ENCODE measurements at places on chromosomes 12 and 14.
A peak's percentile ranks its signal among the peaks of the same experiment; 100 is the strongest.

GRCh38 chr12:53652366-53652765, 23.5 kb downstream of the ATP5MC2 start:
- ATAC-seq = no peak

- ATAC-seq = no peak
Observed at GRCh38 chr12:79935624-79936345, 888 bp upstream of the PPP1R12A start.

- ATAC-seq = no peak
Observed at GRCh38 chr12:31466768-31467167, 124.2 kb downstream of the DENND5B start.

GRCh38 chr14:74786796-74787315, 23.7 kb downstream of the YLPM1 start:
- no peak for ATAC-seq

- no peak for ATAC-seq
Observed at GRCh38 chr12:26987634-26988424, 26.4 kb downstream of the TM7SF3 start.

DNA sequence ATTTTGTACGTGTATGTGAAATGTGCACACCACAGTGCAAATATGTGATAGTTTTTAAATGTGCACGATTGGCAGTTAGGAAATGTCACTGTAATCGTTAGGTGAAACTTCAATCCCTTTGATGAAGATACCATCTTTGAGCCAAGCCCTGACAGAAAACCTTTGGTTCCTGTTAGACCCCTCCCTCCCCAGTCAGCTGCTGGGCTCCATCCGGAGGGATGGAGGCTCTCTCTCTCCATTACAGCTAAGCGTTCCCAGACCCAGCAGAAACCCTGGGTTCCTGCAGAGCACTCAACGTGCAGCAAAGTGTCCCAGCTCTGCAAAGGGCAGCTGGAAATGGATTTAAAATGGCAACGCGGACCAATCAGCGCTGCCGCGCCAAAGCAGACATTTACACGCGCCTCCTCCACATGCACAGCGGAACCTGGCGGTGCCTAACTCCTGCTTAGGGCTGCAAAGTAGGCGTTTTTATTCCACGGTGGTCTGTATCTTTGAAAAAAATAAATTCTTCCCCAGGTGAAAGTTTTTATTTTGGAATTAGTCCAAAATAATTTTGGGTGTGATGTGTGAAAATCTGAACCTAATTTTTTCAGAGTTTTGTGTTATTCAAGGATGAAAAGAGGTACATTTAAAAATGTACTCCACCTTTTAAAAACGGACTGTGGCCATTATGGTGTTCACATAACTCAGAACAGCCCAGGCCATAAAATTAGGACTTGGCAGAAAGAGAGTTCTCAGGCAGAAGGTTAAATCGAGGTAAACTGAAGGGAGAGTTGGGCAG, 1.4 kb upstream of the HMGA2 start:
- no peak for ATAC-seq

DNA sequence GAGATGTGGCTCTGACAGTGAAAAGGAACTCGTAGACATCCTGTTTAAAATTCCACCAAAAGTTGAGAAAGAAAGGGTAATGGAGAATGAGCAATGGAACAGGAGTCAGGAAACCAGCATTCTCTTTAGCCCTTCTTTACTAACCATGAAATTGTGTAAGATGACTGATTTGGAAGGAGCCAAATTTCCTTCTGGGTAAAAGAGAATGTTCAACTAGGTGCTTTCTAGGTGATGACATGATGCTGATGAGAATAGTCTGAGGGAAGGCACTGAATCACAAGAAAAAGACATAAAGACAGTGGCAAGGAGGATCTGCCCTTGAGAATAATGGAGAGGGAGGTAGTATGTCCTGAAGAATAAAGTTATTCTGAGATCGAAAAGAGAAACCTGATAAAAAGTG, 2.2 kb downstream of the TSHR start:
- ATAC-seq = no peak

GRCh38 chr14:73753124-73753886, 39.1 kb upstream of the PNMA1 start:
- peak; percentile 10 for ATAC-seq

DNA sequence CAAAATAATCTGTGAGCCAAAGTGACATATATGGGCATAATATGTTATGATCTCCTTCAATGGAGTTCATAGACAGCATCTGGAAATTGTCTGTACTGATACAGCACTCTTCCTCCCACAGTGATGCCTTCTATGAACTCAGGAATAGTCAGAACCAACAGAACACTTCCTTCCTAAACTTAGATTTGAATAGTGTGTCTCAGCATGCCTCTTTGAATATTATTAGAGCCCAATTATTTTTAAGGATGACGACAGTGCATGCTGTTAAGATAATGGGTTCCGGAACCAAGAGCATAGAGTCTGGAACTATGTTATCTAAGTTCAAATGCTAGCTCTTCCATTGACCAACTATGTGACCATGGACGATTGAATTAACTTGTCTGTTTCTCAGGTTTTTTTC, 386.6 kb upstream of the PRICKLE1 start:
- ATAC-seq = no peak

DNA sequence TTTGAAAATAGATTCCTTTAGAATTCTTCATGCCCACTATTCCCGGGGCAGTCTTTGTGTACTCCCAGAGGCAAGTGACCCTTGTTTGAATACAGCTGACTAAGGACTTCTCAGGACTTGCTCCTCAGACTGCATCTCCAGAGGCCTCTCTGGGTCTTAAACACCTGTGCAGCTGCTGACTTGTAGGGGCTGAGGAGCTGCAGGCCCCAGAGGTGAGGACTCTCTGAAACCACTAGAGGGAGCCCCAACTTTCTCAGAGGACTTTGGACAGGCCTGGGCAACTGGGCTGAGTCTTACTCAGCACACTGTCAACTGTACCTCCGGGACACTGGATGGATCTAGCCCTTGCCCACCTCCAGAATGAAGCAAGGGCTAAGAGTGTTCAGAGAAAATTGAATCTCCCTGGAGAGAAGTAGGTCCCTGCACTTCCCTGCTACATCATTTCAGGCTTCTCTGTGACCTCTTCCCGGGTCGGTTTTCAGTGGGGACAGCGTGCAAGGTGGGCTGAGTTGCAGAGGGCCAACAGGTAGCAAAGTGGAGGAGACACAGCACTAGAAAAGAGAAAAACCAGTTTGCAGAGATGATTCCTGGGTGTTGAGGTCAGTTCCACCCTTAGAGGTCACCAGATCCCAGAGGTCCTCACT, 164.6 kb downstream of the TMEM117 start:
- no peak for ATAC-seq

GRCh38 chr14:83913476-83913875, 1616.5 kb upstream of the FLRT2 start:
- ATAC-seq = no peak

GRCh38 chr14:93543766-93544165, 113.0 kb downstream of the UNC79 start:
- ATAC-seq = peak; percentile 20

DNA sequence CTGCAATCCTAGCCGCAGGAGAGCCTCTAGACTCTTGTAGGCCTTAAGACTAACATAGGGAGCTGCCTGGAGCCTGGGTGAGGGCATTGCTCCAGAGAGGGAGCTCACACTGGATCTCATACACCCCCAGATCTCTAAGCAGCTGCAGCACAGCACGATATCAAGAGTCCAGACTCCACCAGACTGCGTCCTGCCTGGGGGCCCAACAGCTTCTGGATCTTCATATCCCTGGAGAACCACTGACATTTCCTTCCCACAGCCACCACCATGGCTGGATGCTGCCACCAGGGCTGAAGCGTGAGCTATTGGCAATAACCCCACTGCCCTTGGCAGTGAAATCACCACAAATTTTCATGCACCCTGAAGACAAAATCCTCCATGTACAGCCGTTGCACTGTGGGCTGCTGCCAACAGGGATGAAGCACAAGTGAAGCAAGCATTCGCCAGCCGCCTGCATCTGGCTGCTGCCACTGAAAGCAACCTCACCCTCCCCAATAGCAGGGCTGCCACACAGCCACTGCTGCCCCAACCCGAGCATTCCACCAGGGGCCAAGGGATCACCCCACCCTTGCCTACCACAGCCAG, 28.2 kb downstream of the CACNA2D4 start:
- ATAC-seq = no peak

GRCh38 chr12:43730283-43730682, 28.3 kb downstream of the PUS7L start:
- no peak for ATAC-seq

DNA sequence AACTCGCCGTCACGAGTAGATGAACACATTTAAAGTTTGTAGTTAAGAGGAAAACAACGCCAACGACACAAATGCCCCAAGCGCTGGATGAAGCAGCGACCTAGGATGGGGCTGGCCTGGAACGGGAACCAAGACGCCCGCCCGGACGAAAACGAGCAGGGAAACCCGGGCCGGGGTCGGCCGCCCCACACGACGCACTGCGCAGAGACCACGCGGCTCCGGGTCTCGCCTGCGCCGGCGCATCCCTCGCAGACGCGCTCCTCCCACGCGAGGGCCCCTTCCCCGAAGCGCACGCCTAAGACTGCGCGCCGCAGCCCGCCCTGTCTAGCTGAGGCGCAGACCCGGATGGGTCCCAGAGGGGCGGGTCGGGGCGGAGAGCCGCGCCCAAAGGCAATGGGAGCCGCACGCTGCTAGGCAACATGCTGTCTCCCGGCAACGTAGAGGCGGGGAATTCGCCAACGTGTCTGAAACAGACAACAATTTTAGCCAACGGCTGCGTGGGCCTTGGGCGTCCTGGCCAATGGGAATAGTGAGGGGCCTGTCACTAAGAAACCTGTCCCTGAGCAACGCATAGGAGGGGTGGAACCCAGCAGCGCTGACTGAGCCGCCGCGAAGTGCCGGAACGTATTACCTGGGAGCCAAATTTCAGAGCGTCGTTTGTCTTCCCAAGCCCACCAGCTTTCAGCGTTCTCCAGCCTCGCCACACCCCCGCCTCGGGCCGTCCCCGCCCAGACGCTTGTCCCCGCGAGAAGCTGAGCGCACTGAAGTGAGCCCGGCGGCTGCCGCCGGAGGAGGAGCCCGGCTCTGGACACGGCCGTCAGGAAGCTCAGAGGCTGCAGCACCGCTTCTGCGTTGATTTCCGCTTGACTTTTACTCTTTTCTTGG, 21.0 kb upstream of the CHFR start:
- ATAC-seq = peak; percentile 94

DNA sequence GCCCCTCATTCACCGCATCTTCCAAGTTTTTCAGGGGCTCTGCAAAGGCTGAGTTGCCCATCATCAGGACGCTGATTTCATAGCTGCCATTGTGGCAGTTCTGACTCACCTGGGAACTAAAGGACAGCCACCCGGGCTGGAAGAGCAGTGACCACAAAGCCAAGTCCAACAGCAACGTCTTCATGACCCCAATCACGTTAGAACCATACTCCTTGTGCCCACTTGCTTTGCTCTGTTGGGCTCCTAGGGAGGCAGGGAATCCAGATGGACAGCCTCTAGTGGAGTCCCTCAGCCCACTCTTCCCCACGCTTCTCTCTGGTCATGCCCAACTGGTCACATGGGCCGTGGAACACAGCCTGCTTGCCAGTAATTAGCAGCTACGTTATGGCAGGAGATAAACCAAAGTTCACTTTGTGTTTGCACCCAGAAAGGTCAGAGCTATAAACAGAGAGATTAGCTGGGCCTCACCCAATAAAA, at the start of gene GUCY2C:
TSS of gene GUCY2C (minus strand) at position 335 of the 477 bp plus-strand sequence. CDS start at position 184, 151 bp downstream.
- no peak for ATAC-seq

DNA sequence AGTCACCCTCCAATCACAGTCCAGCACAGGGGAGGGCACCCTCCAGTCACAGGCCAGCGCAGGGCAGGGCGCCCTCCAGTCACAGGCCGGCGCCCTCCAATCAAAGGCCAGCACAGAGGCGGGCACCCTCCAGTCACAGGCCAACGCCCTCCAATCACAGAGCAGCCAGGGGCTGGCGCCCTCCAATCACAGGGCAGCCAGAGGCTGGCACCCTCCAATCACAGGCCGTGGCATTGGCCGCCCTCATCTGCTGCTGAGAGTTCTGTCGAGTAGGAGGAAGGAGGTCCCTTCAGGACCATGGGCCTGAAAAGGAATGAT, 26.6 kb downstream of the DDX51 start:
- peak; percentile 40 for ATAC-seq

- ATAC-seq = no peak
Observed at GRCh38 chr14:65637780-65638179, 225.2 kb downstream of the FUT8 start.

DNA sequence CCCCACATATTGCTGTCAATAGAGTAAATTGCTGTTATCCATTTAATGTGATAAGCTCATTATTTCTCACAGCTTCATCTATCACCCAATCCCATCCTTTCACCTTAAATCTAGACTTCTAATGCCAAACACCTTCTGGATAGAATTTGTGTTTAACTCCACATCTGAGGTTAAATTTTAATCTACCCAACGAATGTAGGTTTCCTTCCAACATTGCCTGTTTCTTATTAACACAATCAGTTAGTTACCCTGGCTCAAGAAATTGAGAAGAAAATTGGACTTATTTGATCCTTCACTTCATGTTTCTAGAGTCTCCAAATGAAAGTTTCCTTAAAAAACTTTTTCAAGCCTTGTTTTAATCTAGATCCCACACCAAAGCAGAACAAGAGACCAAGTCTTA, 67.3 kb downstream of the PTPRO start:
- no peak for ATAC-seq

DNA sequence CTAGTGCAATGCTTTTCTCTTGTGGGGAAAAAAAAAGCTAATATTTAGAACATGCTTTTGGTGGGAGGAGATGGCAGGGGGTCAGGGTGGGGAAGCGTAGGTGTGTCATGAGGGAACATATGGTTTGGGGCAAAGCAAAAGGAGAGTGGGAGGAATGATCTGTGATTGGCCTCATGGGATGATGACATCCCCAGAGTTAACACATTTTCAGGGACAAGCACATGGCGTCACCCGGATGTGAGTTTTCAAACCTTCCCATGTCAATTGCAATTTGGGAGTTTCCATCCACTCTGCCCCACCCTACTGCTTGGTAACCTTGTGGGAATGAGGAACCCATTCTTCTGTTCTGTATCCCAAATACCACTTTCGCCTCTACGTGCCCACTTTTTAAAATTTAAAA, 164.2 kb downstream of the SSPN start:
- no peak for ATAC-seq

Measured in motor neuron (in vitro differentiated cells).